ENCODE measurements at places on chromosomes 12 and 14. TPM values are rescaled to one million over a fixed set of nuclear protein-coding genes. Genes with fewer than 3 reads are reported as not detected.
A peak's percentile ranks its signal among the peaks of the same experiment; 100 is the strongest.

- no peak overlapping the region for H3K27ac ChIP-seq
- no peaks in the 10 kb centered on the region for H3K4me1 ChIP-seq
- no peaks in the 10 kb centered on the region for H3K27me3 ChIP-seq
Measured at GRCh38 chr12:116959845-116960514, 49.2 kb downstream of the FBXW8 start.

- H3K36me3 ChIP-seq: no peaks in the 10 kb centered on the region
- H3K4me3 ChIP-seq: peak overlapping the region; percentile 18
- DNase-seq: peak; percentile 92
- no peaks in the 10 kb centered on the region for H3K27me3 ChIP-seq
- peaks cover 10% of the 10 kb centered on the region for H3K4me1 ChIP-seq
Measured at GRCh38 chr12:69534389-69534822, 50.9 kb upstream of the CCT2 start.

The AGAP2 gene
- total RNA-seq: 4.0 TPM

GRCh38 chr12:93612776-93613175 is 40.3 kb downstream of the SOCS2 start:
- DNase-seq: no peak

GRCh38 chr12:107472308-107472707 is 213.3 kb upstream of the PWP1 start:
- H3K4me3 ChIP-seq: no peak overlapping the region
- no peaks in the 10 kb centered on the region for H3K36me3 ChIP-seq
- no peaks in the 10 kb centered on the region for H3K4me1 ChIP-seq
- DNase-seq: no peak
- H3K27ac ChIP-seq: no peak overlapping the region
- no peaks in the 10 kb centered on the region for H3K27me3 ChIP-seq

GRCh38 chr12:94663702-94664101 is 13.3 kb upstream of the TMCC3 start:
- no peak overlapping the region for H3K27ac ChIP-seq
- no peaks in the 10 kb centered on the region for H3K27me3 ChIP-seq
- no peaks in the 10 kb centered on the region for H3K4me1 ChIP-seq
- H3K36me3 ChIP-seq: no peaks in the 10 kb centered on the region

DNA sequence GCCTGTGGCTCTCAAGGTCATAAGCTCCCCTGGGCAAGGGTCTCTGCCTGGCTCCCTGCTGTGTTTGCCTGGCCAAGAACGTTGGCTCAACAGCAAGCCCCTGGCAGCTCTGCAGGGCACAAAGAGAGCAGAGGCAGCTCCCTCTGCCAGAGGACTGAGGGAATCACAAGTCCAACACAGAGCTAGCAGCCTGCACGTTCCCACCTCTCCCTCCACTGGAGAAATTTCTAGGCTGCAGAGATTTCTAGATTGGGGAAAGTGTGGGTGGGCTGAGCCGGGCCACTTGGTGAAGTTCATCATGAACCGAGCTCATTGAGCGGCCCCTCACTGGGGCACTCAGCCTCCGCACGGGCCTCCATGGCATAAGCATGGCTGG is 19.8 kb downstream of the ZFYVE21 start:
- H3K4me1 ChIP-seq: peaks cover 93% of the 10 kb centered on the region
- H3K36me3 ChIP-seq: peaks cover 91% of the 10 kb centered on the region
- H3K27ac ChIP-seq: peak overlapping the region; percentile 92
- DNase-seq: no peak
- no peaks in the 10 kb centered on the region for H3K27me3 ChIP-seq

GRCh38 chr14:24189460-24189859 is 844 bp upstream of the IPO4 start:
- peak overlapping the region; percentile 89 for H3K27ac ChIP-seq
- H3K36me3 ChIP-seq: peaks cover 60% of the 10 kb centered on the region
- H3K4me1 ChIP-seq: peaks cover 51% of the 10 kb centered on the region
- DNase-seq: no peak

The OR4K15 gene
- total RNA-seq: not detected

DNA sequence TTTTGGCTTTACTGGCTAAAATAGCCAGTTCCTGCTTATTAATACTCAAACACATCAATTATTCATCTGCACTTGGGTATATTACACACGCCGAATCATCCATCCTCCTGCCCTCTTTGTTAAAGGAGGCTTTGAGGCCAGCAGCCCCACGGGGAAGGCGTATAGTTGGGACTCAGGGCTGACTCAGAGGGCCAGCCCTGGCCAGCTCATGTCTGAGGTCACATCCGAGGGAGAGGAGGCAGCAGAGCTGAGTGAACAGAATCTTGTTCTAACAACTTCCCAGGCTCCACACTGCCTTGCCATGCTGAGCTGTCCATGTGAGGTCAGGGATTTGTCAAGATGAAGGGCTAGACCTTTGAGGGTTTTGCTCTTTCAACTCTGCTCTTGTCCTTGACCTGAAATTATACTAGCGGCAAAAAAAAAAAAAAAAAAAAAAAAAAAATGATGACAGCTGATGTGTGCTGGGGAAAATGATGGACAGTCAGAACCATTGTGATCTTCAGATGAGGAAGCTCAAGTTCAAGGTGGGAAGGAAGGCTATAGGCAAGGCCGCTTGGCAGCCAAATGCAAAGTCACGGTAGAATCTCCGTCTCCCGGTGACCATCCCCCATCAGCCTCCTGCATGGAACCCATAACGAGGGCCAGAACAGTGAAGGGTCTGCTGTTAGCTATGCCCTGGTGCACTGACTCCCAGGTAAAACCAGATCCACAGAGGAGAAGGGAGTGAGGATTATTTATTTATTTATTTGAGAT is 12.5 kb upstream of the MARK3 start:
- no peak overlapping the region for H3K27ac ChIP-seq
- no peaks in the 10 kb centered on the region for H3K36me3 ChIP-seq
- DNase-seq: no peak
- H3K27me3 ChIP-seq: no peaks in the 10 kb centered on the region
- H3K4me3 ChIP-seq: no peak overlapping the region

DNA sequence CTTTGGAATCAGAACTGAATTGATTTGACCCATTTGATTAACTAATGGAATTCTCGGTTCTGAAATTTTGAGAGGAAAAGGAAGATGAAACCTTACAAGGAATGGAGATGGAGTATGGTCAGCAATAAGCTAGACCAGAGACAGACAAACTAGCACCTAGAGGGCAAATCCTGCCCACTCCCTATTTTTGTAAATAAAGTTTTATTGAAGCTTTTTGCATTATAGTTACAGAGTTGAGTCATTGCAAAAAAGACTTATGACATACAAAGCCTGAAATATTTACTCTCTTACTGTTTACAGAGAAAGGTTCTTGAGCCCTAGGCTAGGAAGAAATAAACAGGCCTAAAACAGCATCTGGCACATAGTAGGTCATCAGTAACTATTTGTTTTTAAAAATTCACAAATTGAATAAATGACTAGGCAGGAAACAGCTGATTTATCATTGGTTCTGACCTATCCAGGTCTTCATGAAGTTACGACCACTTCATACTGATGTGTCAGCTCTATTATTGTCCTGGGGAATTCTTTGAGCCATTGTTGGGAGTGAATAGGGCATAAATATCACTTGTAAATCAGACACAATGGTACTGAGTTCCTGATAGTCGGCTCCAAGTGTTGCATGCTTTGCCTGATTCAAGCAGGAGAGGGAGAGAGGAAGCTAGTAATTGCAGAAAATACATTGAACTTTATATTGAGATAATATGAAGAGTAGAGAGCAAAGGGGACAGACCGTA is 14.6 kb upstream of the STAB2 start:
- H3K27me3 ChIP-seq: no peaks in the 10 kb centered on the region
- peaks cover 2% of the 10 kb centered on the region for H3K4me1 ChIP-seq
- H3K36me3 ChIP-seq: no peaks in the 10 kb centered on the region
- no peak overlapping the region for H3K4me3 ChIP-seq
- DNase-seq: peak; percentile 2
- no peak overlapping the region for H3K27ac ChIP-seq

DNA sequence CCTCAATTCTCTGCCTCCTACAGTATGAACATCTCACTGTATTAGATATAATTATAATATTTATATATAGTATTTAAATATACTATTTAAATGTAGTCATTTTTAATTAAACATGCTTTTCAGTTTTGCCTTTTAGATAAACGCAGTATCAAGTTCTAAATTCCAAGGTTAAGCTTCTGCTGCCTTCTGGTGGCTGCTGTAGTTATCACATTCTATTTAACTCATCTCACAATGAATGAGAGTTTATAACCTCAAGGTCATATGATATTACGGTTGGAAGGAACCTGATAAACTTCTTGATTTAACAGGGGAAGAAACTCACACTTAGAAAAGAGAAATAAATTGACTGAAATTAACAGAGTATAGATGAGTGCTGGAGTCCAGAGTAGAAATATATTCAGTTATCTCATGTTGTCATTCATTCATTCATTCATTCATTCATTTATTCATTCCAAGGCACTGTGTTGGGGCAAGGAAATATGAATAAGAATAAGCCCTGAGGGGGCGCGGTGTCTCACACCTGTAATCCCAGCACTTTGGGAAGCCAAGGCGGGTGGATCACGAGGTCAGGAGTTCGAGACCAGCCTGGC is 31.9 kb downstream of the GUCY2C start:
- no peak overlapping the region for H3K27ac ChIP-seq
- no peaks in the 10 kb centered on the region for H3K36me3 ChIP-seq
- no peaks in the 10 kb centered on the region for H3K4me1 ChIP-seq

The TAS2R10 gene
- total RNA-seq: not detected

GRCh38 chr14:42110167-42110566 is 503.5 kb downstream of the LRFN5 start:
- no peaks in the 10 kb centered on the region for H3K36me3 ChIP-seq
- H3K4me3 ChIP-seq: no peak overlapping the region
- no peak overlapping the region for H3K27ac ChIP-seq
- H3K4me1 ChIP-seq: no peaks in the 10 kb centered on the region

The FAM234B gene
- total RNA-seq: 5.9 TPM

The NYNRIN gene
- total RNA-seq: 10.8 TPM

The ANO4 gene
- total RNA-seq: not detected

The SMCO3 gene
- not detected for total RNA-seq

The PTPRO gene
- total RNA-seq: 1.5 TPM

GRCh38 chr12:15208140-15208539 is 13.1 kb downstream of the RERG start:
- no peaks in the 10 kb centered on the region for H3K36me3 ChIP-seq
- no peaks in the 10 kb centered on the region for H3K27me3 ChIP-seq

DNA sequence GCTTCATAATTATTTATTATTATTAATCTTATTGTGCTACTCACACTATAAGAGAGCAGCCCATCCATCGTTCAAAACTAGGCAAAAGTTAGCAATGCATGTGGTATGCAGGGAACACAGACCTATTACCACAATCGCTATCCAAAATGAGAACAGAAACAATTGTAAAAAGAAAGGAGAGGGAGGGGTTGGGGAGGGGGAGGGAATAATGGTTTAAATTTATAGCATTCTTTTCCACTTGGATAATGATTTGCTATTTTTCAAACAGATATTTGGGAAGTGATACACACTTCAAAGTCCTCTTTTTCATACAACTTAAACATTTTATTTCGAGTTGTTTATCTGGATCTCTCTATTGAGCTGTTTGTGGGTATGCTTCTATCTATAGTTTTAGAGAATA is 248.6 kb upstream of the SOX5 start:
- no peak overlapping the region for H3K4me3 ChIP-seq
- H3K27me3 ChIP-seq: no peaks in the 10 kb centered on the region
- no peak overlapping the region for H3K27ac ChIP-seq
- no peak for DNase-seq
- no peaks in the 10 kb centered on the region for H3K36me3 ChIP-seq
